NCI-H1048 (cell line): ENCODE measurements at places on chromosomes 7 and 10.

GRCh38 chr10:127735156-127735555, 1.8 kb upstream of the FOXI2 start:
- DNase-seq, result no peak

- no peak for DNase-seq
Measured at GRCh38 chr7:155482511-155483183, 24.7 kb downstream of the EN2 start.

DNA sequence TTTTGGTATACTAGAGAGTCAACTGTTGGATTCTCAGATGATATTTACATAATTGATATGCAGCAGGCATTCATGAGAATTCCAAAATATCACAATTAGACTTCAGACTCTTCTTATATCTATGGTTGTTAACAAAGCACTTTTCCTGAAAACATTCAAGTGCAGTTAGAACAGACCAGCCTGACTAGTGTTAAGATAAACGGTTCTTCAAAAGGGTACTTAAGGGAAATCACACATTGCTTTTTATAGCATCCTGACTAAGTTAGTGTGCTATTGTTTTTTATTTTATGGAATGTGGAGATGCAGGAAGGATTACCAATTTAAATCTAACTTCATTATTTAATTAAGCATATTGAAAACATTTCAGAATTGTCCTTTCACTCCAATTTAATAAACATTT, 405.1 kb downstream of the PLXDC2 start:
- DNase-seq, result no peak

- no peak for DNase-seq
Measured at GRCh38 chr10:104767282-104767681, 126.2 kb downstream of the SORCS3 start.
